ENCODE measurements at places on chromosomes 1 and 21.

GRCh38 chr1:94298861-94299260 lies 61.5 kb upstream of the ARHGAP29 start:
- no peak for DNase-seq

DNA sequence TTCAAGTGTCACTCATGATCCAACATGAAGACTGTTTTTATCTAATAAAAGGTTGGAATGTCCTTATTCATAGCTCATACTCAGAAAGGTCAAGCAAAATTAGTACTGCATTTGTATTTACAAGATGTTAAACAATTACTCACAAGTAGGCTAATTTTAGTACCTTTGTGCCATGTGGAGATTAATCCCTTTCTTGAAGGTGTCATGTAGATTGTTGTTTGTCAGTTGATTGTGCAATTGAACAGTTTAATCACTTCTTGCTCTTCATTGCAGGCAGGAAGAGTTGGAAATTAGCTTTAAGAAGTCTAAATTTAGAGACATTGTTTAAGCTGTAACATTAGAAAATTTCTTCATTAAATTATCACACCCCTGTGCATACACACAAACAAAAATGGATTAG lies 847.1 kb downstream of the KCNT2 start:
- DNase-seq, result no peak

DNA sequence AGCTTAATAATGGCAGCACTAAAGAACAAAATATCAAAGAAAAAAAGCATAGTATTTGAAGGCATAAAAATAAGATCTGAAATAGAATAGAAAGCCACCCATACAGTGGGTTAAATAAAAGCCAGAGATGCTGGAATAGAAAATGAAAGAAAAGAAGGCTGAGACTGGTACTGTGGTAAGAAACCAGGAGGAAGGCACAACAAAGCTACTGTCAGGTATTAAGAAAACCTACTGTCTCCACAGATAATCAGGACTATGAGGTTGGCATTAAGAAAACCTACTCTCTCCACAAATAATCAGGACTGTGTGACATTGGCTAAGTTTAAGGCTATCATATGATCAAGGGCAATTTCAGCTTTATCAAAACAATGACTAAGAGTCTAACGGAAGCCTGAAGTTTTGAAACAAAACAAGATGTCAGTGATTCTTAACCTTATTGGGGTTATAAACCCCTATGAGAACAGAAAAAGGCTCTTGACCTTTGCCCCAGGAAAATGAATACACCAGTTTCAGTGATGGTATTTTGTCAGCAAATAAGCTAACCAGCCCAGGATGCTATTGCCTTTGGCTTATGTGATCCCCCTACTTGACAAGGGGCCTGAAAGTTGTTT lies 24.4 kb downstream of the MCOLN2 start:
- no peak for DNase-seq

- no peak for DNase-seq
These were observed 616.8 kb downstream of the LTN1 start for GRCh38 chr21:28375708-28376385.

DNA sequence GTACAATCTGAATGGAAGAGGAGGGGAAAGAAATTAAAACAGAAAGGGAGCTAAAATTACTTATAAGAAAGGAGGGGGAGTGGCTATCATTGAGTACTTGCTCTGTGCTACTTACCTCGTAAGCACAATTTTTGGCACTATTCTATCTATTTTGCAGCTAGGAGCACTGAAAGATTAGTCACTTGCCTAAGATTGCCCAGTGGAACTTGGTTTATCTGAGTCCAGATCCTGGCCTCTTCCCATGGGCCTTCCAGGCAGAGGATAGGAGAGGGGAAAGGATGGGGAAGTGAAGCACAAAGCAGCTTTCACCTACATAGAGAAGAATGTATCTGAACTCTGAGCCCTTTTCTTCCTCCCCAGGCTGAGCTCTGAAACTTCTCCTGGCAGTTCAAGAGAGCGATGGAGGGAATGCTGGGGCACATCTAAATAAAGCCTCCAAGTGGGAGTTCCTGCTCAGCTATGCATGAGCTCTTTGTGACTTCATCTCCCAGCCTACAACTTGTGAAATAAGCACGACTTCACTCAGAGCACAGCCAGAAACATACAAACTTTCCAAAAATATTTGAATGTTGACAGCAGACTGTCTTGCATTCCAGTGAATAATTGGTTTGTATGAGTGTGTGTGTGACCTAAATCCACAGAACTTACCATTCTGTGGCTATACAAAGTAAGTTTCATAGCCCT lies 29.4 kb downstream of the HMGB4 start:
- DNase-seq, result no peak

DNA sequence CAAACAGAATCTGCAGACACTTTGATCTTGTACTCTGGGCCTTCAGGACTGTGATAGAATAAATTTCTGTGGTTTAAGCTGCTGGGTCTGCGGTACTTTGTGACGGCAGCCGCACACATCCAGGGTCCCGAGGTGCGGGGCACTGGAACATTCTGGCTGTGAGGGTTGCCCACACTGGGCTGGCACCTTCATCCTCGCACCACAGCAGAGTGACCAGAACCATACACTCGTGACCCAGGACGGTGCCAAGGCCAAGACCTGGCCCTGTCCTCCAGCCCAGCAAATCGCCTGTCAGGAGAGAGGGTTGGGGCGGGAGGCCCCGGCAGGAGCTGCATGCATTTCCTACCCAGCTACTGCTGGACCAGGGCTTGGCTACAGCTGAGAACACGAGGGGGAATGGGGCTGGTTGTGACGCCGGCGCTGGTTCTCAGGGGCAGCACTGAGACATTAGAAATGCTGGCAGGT lies 2.6 kb upstream of the FTCD start:
- DNase-seq, result peak; percentile 0

GRCh38 chr1:210457568-210457967 lies 128.9 kb downstream of the HHAT start:
- DNase-seq, result no peak

DNA sequence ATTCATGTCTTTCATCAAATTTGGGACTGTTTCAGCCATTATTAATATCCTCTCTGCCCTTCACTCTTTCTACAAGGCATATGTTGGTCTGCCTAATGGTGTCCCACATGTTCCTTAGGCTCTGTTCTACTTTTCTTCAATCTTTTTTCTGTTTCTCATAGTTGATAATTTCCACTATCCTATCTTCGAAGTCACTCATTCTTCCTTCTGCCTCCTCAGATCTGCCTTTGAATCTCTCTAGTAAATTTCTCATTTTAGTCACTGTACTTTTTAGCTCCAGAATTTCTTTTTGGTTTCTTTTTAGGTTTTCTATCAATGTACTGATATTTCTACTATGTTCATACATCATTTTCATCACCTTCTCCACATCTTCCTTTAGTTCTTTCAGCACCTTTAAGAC lies 20.0 kb upstream of the NIBAN1 start:
- DNase-seq, result no peak

GRCh38 chr1:208202333-208202995 lies 41.7 kb downstream of the PLXNA2 start:
- DNase-seq, result no peak

GRCh38 chr1:32773018-32773763 lies 44.0 kb downstream of the YARS1 start:
- peak; percentile 50 for DNase-seq

- no peak for DNase-seq
These were observed 16.4 kb downstream of the TP73 start for GRCh38 chr1:3668585-3669300.

- DNase-seq, result peak; percentile 82
These were observed 49.7 kb downstream of the RASSF5 start for GRCh38 chr1:206556750-206557635.

DNA sequence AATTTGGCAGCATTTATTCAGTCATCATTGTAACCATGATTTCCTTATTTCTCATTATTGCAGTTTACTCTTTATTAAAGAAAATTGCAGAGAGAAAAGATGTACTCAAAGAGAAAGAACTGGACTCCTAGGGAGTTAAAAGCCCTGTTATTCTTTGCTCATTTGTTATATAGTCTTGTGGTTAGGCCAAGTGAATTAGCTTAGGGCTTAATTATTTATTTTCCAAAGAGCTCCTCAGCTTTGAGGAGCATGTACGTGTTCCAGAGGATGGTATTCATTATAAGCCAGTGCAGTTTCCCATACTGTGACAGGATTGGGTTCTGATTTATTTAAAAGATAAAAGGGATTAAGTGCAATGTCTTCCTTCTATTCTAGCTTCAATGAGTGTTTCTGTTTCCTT lies 86.4 kb downstream of the GPR161 start:
- DNase-seq, result no peak

- no peak for DNase-seq
These were observed 17.5 kb upstream of the YRDC start for GRCh38 chr1:37825506-37825905.

- DNase-seq, result no peak
These were observed 211.1 kb downstream of the MRPL39 start for GRCh38 chr21:25396135-25396711.

DNA sequence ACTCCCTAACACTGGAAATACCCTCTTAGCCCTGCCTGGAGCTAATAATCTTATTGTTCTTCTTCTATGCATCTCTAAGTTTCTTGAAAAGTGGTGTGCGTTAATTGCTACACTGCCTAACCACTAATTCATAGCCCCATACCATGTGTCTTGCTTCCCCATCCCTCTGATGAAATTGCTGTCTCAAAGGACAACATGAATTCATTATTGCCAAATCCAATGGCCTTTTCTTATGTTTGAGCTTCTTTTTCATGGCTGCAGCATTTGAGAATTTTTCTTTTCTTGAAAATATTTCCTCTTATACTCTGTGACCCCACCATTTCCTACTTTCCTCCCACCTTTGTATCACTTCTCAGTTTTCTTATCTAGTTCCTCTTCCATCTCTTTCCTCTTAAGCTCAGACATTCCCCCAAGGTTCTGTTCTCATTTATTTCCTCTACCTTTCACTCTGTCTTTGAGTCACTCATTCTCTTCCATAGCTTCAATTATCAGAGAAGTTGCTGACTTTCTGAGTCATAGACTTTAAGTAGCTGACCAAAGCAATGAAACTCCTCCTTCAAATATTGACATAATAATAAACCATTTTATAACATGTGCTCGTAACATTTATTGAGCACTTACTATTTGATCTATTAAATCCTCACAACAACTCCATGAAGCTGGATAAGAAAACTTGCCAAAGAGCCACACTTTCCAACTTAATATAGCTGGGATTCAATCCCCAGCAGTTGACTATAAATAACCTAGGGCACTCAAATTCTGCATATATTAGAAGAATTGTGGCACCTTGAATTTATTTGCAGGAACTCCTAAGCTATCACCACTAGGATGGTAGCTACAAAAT lies 35.5 kb upstream of the ATP6V1G3 start:
- no peak for DNase-seq

DNA sequence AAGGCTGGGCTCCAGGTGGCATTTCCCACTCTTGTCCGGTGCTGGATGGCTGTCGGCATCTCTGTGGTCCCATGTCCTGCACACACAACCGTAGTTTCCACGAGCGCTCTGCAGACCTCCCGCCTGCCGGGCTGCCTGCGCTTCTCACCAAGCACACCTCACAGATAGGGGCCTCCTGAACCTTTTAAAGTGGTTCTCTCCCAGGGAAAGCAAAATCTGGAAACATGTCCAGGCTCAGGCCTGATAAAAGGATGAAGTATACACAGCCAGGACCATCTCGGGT lies 46.2 kb downstream of the CAPN9 start:
- DNase-seq, result no peak

DNA sequence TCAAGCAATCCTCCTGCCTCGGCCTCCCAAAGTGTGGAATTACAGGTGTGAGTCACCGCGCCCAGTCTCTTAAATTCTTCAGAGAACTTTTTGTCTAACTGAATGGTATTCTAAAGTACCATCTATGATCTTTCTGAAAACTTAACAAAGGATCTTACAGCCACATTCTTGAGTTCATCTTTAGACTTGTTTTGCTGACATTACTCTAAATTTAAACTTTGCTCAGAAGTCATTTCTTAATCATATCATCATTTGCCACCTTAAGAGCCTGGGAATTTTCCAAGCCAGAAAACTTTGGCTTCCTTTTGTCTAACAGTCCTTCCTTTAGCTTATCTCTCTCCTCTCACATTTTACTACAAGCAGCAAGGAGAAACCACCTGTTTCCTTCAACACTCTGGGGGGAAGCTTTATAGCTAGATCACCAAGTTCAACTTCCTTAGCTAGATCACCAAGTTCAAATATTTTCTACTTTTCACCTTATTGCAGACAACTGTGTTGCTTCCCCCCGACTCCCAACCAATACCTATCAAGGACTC lies 5.4 kb upstream of the ZBTB8A start:
- DNase-seq, result no peak
